ENCODE measurements at places on chromosomes 2 and 18.

- DNase-seq: no peak
These were observed 129.4 kb upstream of the MAPRE2 start for GRCh38 chr18:34911661-34912384.

DNA sequence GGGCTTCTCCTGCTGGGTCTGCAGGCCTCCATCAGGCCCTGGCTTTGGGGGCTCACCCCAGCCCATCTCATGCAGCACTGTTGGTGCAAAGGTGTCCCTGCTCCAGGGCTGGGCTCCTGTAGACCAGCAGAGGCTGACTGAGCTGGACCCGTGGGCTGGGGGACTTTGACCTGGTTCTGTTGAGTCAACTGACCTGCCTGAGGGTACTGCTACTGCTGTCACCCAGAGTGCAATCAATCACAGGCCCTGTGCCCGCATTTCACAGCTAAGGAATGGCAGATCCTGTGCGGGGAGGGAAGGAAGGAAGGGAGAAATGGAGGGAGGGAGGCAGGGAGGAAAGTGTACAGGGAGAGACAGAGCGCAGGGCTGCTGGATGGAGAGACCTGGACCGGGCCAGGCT is 136.8 kb downstream of the TPO start:
- DNase-seq: no peak

- no peak for DNase-seq
These were observed 66.4 kb upstream of the RAB6C start for GRCh38 chr2:129912871-129913694.

- DNase-seq: no peak
These were observed 14.9 kb downstream of the KIAA1328 start for GRCh38 chr18:36843784-36844183.
